GM03348 (cell line): ENCODE measurements at places on chromosomes 1 and 21.

GRCh38 chr1:85427849-85428248, 37.1 kb downstream of the DDAH1 start:
- no peak for DNase-seq

- DNase-seq: no peak
Measured at GRCh38 chr1:41792485-41792770, 126.3 kb downstream of the HIVEP3 start.

DNA sequence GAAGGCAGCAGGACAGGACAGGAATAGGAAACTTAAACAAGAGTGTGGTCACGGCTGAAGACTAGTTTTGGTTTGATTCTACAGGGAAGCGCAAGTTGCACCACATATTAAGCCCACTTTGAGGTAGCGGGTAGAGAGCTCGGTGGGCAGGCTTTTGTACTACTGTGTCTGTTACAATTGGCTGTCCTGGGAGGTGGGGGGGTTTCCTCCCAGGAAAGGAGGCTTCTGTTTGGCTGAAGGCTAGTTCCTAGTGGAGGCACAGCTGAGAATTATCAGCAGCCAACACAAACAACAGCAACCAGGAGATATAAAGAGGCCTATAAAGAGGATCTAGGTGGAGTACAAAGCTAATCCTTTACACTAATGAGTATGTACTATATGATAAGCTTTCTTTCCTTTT, 62.7 kb downstream of the ZNF648 start:
- no peak for DNase-seq

GRCh38 chr1:206488466-206488865, 18.2 kb downstream of the IKBKE start:
- DNase-seq: no peak
